ENCODE measurements at places on chromosomes 7 and 10. TPM values are rescaled to one million over a fixed set of nuclear protein-coding genes. Genes with fewer than 3 reads are reported as not detected.

- no peak overlapping the region for H3K27ac ChIP-seq
- no peaks in the 10 kb centered on the region for H3K27me3 ChIP-seq
- H3K36me3 ChIP-seq: no peaks in the 10 kb centered on the region
- DNase-seq: no peak
- H3K4me3 ChIP-seq: no peak overlapping the region
Observed at GRCh38 chr7:463817-464453, 55.7 kb downstream of the PDGFA start.

DNA sequence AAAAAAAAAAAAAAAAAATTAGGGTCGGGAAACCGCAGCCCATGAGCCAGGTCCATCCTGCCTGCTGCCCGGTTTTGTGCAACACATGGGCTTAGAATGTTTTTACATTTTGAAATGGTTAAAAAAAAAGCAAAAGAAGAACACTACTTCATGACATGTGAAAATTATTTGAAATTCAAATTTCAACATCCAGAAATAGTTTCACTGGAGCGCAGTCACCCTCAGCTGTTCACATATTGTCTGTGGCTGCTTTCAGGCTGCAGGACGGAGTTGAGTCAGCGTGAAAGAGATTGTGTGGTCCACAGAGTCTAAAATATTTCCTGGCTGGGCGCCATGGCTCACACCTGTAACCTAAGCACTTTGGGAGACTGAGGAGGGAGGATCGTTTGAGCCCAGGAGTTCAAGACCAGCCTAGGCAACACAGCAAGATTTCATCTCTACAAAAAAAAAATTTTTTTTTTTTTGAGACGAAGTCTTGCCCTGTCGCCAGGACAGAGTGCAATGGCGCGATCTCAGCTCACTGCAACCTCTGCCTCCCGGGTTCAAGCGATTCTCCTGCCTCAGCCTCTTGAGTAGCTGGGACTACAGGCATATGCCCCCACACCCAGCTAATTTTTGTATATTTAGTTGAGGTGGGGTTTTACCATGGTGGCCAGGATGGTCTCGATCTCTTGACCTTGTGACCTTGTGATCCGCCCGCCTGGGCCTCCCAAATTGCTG lies 63.9 kb upstream of the ECHDC3 start:
- no peaks in the 10 kb centered on the region for H3K36me3 ChIP-seq
- peaks cover 26% of the 10 kb centered on the region for H3K4me1 ChIP-seq
- no peak for DNase-seq
- H3K27me3 ChIP-seq: no peaks in the 10 kb centered on the region
- no peak overlapping the region for H3K4me3 ChIP-seq

- H3K36me3 ChIP-seq: no peaks in the 10 kb centered on the region
- H3K4me3 ChIP-seq: no peak overlapping the region
- H3K27me3 ChIP-seq: peaks cover 2% of the 10 kb centered on the region
- no peak for DNase-seq
Observed at GRCh38 chr7:21352540-21353387, 75.1 kb upstream of the SP4 start.

GRCh38 chr7:68424658-68425297 lies 1173.5 kb upstream of the AUTS2 start:
- no peak for DNase-seq
- no peaks in the 10 kb centered on the region for H3K27me3 ChIP-seq
- H3K27ac ChIP-seq: no peak overlapping the region
- no peak overlapping the region for H3K4me3 ChIP-seq
- H3K4me1 ChIP-seq: no peaks in the 10 kb centered on the region

DNA sequence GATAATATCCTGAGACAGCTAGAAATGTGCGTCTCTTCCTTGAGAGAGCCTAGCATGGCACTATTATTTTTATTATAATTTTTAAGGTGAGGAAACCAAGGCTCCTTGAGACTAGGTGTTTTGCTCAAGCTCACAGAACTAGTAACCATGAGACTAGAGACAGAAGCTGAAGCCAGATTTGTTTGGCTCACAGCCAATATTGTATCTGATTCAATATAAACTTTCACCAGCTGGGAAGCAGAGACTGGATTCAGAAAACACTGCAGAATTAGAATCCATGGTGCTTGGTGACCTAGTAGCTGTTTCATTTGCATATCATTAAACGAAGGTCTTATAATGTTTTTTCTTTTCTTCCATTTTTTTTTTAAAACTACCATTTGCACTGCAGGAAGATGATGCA lies 64.4 kb downstream of the DNAJB9 start:
- H3K27ac ChIP-seq: no peak overlapping the region
- no peak for DNase-seq
- no peaks in the 10 kb centered on the region for H3K27me3 ChIP-seq
- no peak overlapping the region for H3K4me3 ChIP-seq
- H3K36me3 ChIP-seq: no peaks in the 10 kb centered on the region

GRCh38 chr7:84123965-84124547 lies 70.5 kb downstream of the SEMA3A start:
- H3K27me3 ChIP-seq: no peaks in the 10 kb centered on the region
- H3K4me3 ChIP-seq: no peak overlapping the region
- no peak for DNase-seq
- no peaks in the 10 kb centered on the region for H3K36me3 ChIP-seq

- peak; percentile 50 for DNase-seq
- no peaks in the 10 kb centered on the region for H3K4me1 ChIP-seq
- peaks cover 7% of the 10 kb centered on the region for H3K36me3 ChIP-seq
- H3K27ac ChIP-seq: no peak overlapping the region
- H3K27me3 ChIP-seq: no peaks in the 10 kb centered on the region
Observed at GRCh38 chr7:98168181-98168903, 42.9 kb upstream of the BHLHA15 start.

GRCh38 chr7:36652431-36652830 lies 71.9 kb downstream of the AOAH start:
- H3K27ac ChIP-seq: no peak overlapping the region
- H3K4me1 ChIP-seq: no peaks in the 10 kb centered on the region
- H3K36me3 ChIP-seq: no peaks in the 10 kb centered on the region
- H3K27me3 ChIP-seq: no peaks in the 10 kb centered on the region

GRCh38 chr10:123766012-123766411 lies 99.9 kb downstream of the GPR26 start:
- no peaks in the 10 kb centered on the region for H3K36me3 ChIP-seq
- no peak for DNase-seq
- no peaks in the 10 kb centered on the region for H3K4me1 ChIP-seq

SKIDA1 gene
- total RNA-seq: 2.8 TPM

KLF14 gene
- not detected for total RNA-seq

THSD7A gene
- 1.0 TPM for total RNA-seq
